Fibroblast of villous mesenchyme (primary cell): ENCODE measurements at places on chromosomes 1 and 21. TPM values are rescaled to one million over a fixed set of nuclear protein-coding genes. Genes with fewer than 3 reads are reported as not detected.

Gene AMY1C
- not detected in 2 replicates for total RNA-seq

Gene TNFSF4
- total RNA-seq: 45.1 and 127 TPM in 2 replicates

Gene S1PR1
- 9.9 and 12.9 TPM in 2 replicates for total RNA-seq

Gene LEFTY1
- total RNA-seq: 0.32 TPM in 1 of 2 replicates, not detected in the other

Gene MSH4
- total RNA-seq: under 0.01 and 0.43 TPM in 2 replicates

Gene NVL
- 21.6 and 22.9 TPM in 2 replicates for total RNA-seq
